ENCODE measurements at places on chromosomes 4 and X. TPM values are rescaled to one million over a fixed set of nuclear protein-coding genes. Genes with fewer than 3 reads are reported as not detected.

GRCh38 chr4:38470735-38471262 lies 193.2 kb upstream of the KLF3 start:
- peaks cover 4% of the 10 kb centered on the region for H3K36me3 ChIP-seq
- H3K4me1 ChIP-seq: no peaks in the 10 kb centered on the region
- no peak for DNase-seq
- no peak overlapping the region for H3K27ac ChIP-seq
- H3K27me3 ChIP-seq: no peaks in the 10 kb centered on the region

The BEX2 gene
- total RNA-seq: 28.2 TPM

DNA sequence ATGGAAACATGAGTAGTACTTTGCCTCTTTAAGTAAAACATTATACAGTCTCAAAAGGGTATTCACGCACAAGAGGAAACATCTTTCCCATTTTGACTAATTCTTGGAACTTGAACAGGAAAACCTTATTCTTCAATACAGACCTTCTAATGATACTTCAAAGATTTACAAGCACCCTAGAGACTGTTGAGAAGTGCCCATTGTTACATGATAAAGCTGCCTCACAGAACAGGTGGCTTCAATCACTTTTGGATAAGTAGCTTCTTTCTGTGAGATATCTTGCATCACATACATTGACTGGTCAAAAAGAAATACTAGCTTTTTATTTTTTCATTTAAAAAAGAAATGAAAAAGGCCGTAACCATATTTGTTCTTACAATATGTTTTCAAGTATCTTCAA lies 219.4 kb downstream of the EPHA5 start:
- no peak overlapping the region for H3K4me3 ChIP-seq
- no peak overlapping the region for H3K27ac ChIP-seq
- no peaks in the 10 kb centered on the region for H3K27me3 ChIP-seq
- no peak for DNase-seq
- H3K4me1 ChIP-seq: no peaks in the 10 kb centered on the region
- H3K36me3 ChIP-seq: no peaks in the 10 kb centered on the region

DNA sequence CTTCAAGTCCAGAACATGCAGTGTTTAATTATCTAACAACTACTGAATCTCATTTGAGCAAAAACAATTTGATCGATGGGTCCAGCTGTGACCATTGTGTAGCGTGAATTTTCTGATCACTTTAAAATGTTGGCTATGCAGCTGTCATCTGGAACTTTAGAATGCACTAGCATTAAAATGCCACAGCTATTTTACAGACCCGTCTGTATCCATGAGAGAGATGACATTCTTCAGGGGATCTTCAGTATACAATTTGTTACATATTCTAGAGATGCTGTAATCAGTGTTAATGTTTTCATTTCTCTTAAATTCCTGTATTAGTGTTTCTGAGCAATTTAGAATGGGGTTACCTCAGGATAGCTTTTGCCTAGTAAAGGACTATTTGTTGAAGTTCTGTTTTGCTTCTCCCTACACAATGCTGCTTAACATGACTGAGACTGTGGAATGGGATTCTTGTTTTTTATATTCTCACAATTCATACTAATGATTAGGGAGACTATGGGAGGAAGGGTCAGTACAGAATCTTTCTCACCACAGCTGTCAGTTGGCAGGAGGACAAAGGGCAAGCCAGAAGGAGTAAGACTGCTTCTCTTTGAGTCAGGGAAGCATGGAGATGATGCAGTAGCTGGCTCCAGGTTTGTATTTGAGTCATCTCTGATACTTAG lies 13.2 kb upstream of the CTSO start:
- H3K36me3 ChIP-seq: no peaks in the 10 kb centered on the region
- H3K27me3 ChIP-seq: peaks cover 14% of the 10 kb centered on the region
- H3K27ac ChIP-seq: no peak overlapping the region
- H3K4me3 ChIP-seq: no peak overlapping the region

The ART3 gene
- total RNA-seq: not detected

- no peak for DNase-seq
- H3K27me3 ChIP-seq: peaks cover 15% of the 10 kb centered on the region
- peaks cover 3% of the 10 kb centered on the region for H3K36me3 ChIP-seq
- H3K4me1 ChIP-seq: no peaks in the 10 kb centered on the region
- no peak overlapping the region for H3K27ac ChIP-seq
Observed at GRCh38 chr4:105116616-105117319, 29.9 kb upstream of the TET2 start.

Measured in T-helper 17 cell (primary cell).